Stimulated activated CD4-positive, alpha-beta T cell treated with anti-CD3 and anti-CD28 coated beads, Interleukin-1b, Interleukin-23, amount 100 ng/mL, for 1 hour (primary cell): ENCODE measurements at places on chromosomes 2 and 18.
A peak's percentile ranks its signal among the peaks of the same experiment; 100 is the strongest.

- DNase-seq: no peak
These were observed 107.6 kb downstream of the TRIB2 start for GRCh38 chr2:12824351-12824777.

DNA sequence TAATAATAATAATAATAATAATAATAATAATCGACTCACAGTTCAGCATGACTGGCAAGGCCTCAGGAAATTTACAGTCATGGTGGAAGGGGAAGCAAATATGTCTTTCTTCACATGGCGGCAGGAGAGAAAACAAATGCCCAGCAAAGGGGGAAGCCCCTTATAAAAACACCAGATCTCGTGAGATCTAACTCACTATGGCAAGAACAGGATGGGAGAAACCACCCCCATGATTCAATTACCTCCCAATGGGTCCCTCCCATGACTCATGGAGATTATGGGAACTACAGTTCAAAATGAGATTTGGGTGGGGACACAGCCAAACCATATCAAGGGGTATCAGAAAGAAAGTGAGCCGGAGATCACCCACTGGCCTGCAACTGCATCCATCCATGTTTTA lies 40.5 kb upstream of the PAPOLG start:
- DNase-seq: no peak

- no peak for DNase-seq
These were observed 232.1 kb upstream of the STK17B start for GRCh38 chr2:196403471-196403870.

DNA sequence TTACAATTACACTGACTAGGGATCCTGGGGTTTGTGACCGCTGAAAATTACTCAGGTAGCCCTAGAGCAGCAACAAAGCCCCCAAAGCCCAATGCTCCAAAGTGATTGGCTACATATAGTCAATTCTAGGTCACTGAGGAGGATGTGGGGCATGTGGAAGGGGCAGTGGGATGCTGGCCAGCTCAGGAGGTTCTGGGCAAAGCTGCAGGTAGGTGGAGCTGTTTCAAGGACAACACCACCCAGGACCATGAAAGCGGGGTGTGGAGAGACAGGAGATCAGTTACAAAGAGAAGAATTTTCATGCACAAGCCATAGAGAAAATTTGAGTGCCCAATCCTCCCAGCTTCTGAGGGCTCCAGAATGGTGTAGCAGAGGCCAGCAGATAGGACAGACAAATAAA lies 75.0 kb upstream of the CCDC85A start:
- no peak for DNase-seq

- DNase-seq: no peak
These were observed 2.9 kb upstream of the SLC19A3 start for GRCh38 chr2:227720680-227721079.

GRCh38 chr2:118309946-118310680 lies 221.8 kb downstream of the INSIG2 start:
- DNase-seq: peak; percentile 28

DNA sequence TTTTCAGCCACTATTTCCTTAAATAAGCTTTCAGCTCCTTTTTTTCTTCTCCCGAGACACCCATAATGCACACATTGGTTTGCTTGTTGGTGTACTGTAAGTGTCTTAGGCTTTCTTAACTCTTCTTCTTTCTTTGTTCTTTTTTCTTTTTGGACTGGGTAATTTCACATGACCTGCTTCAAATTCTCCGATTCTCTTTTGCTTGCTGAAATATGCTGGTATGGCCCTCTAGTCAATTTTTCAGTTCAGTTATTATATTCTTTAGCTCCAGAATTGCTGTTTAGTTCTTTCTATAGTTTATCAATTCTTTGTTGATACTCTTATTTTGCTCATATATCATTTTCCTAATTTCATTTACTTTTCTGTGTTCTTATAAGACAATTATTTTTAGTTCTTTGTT lies 15.3 kb downstream of the FASTKD2 start:
- DNase-seq: no peak

DNA sequence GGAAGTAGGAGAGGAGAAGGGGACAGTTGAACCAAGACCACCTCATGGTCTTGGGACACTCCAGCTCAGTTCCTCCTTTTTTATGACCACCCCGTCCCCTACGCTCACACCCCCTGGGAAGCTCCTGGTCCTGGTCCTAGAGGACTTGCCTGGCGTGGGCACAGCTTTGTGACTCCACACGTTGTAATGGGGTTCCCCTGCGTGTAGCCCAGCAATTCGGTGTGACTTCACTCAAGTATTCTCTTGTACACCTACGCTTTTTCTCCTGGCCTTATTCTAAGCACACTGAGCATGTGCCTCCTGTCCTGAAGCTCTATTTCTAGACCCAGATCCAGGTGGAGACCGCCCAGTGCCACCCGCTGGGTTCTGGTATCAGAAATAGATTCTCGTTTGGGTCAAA lies 36.1 kb upstream of the B3GNT7 start:
- no peak for DNase-seq

DNA sequence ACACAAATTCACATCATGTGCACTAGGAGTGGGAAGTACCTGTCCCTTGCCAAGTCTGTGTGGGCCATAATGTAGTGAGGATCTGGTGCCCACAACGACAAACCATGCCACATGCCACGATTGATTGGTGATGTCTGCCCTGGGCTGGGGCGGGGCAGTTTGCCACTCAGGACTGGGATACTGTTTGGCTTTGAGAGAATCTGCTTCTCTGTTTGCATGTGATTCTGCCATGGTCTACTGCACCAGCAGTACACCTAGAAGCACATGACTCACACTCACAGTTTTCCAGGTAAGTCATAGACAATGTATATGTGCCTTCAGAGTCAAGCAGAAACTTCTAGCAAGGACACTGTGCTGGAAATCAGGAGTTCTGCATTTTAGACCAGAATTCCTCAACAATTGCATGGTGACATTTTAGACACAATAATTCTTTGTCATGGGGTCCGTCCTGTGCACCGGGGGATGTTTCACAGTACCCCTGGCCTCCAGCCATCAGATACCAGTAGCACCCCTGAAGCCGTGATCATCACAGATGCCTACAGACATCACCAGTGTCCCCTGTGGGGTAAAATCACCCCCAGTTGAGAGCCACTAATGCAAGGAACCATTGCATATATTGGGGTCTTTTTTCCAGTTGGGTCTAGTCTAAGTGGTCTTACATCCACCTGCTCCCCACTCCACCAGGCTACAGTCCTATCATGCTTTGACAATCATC lies 278.3 kb downstream of the EIPR1 start:
- DNase-seq: no peak

- no peak for DNase-seq
These were observed 15.8 kb downstream of the RIOK3 start for GRCh38 chr18:23468753-23469459.

- no peak for DNase-seq
These were observed 5.6 kb upstream of the GPR17 start for GRCh38 chr2:127640082-127641072.

DNA sequence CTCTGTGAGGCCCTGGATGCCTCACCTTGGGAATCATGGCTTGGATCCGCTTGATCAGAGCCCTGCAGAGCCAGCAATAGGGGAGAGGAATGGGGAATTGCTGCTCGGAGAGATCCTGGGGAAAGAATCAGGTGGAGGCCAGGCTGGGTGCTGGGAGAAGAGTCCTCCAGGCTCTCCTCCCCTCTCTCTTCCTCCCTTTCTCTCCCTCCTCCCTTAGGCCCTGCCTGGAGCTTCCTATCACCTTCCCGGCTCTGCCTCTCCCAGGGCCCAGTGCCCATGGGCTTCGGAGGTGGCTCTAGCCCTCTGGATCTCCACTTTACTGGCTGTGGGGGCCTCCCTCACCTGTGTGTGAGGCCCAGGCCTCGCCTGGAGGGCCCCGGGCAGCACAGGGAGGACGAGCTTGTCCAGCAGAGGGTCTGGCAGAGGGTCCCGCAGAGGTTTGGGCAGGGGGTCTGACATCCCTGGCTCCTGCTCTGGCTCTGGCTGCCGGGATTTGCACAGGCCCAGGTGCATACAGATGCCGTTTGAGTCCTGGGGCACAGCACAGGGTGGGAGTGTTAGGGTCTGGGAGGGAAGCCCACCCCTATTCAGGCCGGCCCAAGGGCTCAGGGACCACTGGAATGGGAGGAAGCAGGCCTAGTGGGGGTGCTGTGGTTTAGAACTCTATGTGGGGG lies 2.6 kb downstream of the SFTPB start:
- DNase-seq: no peak

- DNase-seq: no peak
These were observed 10.9 kb downstream of the SERPINB12 start for GRCh38 chr18:63553081-63553480.

DNA sequence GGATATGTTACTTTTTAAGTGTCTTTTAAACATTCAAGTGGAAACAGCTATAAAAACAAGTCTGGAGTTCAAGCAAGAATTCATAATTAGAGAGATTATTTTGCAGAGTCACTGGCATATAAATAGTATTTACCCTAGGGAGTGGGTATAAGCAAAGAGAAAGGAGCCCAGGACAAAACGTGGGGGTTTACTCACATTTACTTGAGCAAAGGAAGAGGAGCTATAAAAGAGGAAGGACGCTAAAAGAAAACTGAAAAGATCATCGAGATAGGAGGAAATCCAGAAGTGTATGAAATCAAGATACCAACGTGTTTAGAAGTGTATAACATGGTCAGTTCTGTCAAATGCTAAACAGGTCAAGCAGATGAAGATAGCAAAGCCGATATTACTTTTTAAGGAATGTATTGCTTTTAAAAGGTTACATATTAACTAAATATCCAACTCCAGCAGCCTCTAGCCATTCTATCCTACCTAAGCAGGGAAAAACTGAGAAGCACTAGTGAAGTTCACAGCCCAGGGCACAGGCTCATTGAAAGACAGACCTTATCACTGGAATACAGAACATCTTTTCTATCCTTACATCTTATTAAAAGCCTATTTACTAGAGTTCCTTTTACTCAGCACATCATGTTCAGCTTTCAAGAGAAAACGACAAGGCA lies 8.6 kb downstream of the KANSL1L start:
- DNase-seq: no peak

DNA sequence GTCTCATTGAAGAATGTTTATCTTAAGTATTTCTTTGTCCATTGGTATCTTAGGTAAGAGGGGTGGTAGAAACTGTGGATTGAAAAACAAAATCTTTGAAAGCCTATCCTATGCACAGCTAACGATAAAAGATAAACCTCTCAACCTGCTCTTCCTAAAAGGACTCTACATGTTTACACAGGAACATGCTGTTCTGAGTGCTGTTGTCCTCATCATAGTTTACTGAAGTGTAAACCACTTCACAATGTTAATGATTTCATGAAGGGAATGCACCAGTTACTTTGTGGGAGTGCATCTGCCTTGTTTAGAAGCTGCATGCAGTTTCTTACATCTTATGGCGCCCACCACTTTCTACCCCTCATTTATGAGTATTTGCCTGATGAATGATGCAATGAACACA lies 1.2 kb downstream of the ACMSD start:
- DNase-seq: no peak

DNA sequence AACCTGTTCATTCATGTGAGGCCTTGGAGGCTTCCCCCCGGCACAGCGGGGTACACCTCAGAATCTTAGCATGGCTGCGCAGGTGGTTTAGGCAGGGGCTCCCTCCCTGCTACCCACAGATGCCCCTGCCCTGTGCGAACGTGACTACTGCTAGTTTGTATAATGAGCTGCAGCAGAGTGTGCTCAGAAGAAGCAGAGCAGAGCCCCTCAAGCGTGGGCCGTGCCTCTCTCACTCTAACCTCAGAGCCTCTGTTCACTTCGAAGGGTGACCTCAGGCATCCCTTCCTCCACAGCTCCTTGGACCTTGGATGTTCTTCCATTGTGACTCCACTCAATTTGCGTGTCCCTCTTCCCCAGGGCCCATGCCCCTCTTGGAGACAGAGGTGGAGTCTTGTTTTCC lies 161.6 kb downstream of the CTIF start:
- DNase-seq: no peak

- no peak for DNase-seq
These were observed 99.7 kb downstream of the HDAC4 start for GRCh38 chr2:239300871-239301735.

DNA sequence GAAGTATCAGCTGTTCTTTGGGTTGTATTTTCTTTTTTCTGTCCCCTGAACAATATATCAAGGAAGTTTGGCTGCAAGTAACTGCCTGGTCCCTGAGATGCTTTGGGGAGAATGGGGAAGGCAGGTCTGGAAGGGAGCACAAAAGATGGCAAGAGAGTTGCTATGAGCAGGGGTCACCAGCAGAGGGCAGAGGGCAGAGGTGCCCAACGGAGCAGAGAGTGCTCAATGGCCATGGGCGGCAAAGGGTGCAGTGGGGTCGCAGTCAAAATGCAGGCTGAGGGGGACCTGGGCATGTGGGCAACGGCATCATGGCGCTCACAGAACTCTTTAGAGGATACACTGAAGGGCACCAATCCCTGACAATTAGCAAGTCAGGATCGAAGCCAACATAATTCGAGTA lies 107.7 kb upstream of the ATP8B1 start:
- no peak for DNase-seq

DNA sequence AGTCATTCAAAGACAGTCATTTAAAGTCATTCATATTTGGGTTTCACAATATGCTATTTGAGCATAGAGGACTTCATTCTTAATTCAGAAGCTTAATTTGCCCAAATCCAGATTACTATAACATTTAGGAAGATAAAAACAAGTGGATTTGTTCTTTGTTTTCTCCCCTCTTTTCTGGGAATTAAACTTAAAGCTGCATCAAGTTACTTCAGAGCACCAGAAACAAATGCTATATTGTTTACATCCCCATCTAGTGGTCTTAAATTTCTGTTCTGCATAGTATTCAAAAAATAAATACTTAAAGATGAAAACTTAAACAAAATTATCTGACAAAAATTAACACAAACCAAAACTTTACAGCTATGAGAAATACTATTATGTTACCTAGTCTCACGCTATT lies 34.7 kb upstream of the MARCHF7 start:
- DNase-seq: no peak

GRCh38 chr2:8628179-8628865 lies 53.5 kb upstream of the ID2 start:
- DNase-seq: no peak

GRCh38 chr2:127591221-127591923 lies 54.6 kb upstream of the GPR17 start:
- peak; percentile 10 for DNase-seq

GRCh38 chr18:45664824-45665763 lies 49.8 kb downstream of the SLC14A2 start:
- DNase-seq: no peak

DNA sequence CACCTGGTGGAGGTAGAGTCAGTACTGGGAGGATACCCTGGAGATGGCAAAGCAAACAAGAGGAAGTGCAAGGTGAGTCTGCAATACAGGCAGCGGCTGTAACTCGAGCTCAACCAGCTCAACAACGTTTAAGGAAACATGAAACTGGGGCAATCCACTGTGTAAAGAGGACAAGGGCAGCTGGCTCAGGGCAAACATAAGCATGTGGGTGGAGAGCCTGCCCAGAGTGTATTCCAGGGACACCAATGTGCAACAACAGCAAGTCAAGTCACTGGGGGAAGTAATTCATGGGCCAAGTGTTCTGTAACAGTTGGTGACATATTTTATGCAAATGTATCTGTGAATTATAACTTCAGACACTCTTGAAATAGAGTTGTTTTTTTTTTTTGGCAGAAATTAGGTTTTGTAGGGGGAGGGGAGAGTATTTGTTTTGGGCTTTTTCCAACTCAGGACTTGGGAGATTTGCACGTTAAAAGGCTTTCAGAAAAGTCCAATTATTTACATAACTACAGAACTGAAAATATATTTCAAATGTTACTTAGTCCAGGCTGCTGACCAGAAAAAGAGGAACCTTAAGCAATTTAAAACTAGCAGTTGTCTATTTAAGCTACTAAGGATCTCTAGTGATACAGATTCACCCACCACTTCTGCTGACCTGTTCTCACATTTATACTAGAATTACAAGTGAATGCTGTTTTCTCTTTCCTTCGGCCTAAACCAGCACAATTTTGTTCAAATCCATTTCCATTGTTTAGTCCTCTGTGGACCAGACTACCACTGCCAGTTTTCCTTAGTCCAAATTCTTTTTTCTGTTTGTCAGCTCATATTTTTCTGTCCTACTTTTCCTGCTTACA lies 18.6 kb downstream of the NRXN1 start:
- no peak for DNase-seq
